Right renal pelvis (tissue), 4 donors: ENCODE measurements at places on chromosomes 6 and 20. TPM values are rescaled to one million over a fixed set of nuclear protein-coding genes. Genes with fewer than 3 reads are reported as not detected.

DNA sequence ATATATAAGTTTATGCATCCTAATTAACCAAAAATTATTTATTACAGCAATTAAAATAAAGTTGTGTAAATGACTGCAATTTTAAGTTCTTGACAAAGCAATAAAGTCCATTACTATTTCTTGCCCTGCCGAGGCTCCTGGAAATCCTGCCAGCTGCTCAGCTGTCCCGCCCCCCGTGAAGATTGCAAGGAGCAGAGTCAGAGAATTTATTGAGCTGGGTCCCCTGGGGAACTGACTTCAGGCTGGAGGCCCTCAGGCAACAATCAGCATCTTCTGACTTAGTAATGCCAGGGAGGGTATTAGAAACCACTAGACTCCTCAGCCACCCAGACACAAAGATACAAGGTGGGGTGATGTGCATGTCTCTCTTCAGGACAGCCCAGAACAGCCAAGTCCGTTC is 92.3 kb downstream of the EDN3 start:
- no peak for DNase-seq

AK9 gene
- 14.5 TPM for polyA plus RNA-seq

GRCh38 chr6:149431905-149432775 is 32.1 kb downstream of the SUMO4 start:
- peak; percentile 73 for DNase-seq

GRCh38 chr6:55775029-55775318 is 100.4 kb downstream of the BMP5 start:
- DNase-seq = no peak

DNA sequence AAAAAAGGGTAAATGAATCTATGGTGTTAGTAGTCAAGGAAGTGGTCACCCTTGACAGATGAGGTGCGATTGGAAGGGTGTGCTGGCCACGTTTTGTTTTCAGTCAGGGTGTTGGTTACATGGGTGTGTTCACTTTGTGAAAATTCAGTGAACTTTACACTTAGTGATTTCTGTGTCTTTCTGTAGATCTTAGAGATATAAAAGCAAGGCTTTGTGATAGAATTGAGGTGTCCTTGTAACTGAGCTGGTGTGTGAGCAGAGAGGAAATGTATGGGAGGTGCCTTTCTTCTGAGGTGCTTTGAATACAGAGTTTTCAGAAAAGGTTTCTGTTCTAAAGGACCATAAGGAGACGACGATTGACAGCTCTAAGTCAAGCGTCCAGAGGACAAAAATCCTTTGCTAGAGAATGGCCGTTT is 90.5 kb downstream of the SAMD3 start:
- DNase-seq = no peak

DNA sequence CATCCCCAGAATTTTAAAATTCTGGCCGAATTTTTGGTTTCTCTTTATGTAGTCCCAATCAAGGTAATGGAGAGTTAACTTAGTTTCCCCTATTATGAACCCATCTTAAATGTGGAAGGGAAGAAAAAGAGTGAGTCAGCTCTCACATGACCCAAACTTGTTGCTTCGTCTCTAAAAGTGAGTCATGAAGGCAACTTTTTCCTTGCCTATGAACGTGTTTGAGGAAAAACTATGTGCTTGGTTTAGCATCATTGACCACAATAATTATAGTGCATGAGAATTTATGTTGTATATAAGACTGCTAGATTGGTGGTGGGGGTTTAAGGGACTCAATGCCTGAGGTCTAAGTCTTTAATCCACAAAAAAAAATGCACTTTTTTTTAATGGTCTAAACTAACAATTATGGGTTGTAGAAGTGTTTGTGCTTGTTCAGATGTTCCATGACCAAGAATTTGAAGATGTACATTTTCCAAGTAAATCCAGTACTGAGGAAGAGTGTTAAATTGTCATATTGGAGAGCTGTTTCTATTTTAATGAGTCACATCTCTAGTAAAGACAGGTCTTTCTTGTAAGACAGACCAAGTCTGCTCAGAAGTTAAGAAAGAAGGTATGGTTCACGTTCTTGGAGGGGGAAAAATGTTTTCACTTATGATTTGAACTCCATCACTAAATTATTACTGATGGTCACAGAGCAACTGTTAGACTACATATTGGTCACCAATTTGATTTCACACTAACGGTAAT is 409.9 kb upstream of the MARCKS start:
- no peak for DNase-seq

C20orf204 gene
- 1.1 TPM for polyA plus RNA-seq

- no peak for DNase-seq
Measured at GRCh38 chr6:138594758-138595140, 95.5 kb upstream of the NHSL1 start.

- DNase-seq = no peak
Measured at GRCh38 chr6:123875784-123876183, 72.1 kb downstream of the NKAIN2 start.

DNA sequence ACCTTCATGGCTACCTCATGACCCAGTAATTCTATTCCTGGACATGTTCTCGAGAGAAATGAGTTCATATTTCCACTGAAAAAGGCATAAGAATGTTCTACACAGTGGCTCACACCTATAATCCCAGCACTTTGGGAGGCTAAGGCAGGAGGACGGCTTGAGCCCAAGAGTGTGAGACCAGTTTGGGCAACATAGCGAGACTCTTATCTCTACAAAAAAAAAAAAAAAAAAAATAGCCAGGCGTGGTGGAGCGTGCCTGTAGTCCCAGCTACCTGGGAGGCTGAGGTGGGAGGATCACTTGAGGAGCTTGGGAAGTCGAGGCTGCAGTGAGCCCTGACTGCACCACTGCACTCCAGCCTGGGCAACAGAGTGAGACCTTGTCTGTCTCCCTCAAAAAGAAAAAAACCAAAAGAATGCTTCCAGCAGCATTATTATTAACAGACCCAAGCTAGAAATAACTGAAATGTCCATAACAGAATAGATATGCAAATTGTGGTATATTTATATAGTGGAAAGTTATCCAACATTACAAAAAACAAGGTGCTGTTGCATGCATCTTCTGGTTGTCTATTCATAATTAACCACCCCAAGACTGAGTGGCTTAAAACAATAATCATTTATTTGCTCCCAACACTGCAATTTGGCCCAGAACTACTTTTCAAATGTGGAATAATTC is 9.4 kb upstream of the RAB44 start:
- DNase-seq = no peak

DNA sequence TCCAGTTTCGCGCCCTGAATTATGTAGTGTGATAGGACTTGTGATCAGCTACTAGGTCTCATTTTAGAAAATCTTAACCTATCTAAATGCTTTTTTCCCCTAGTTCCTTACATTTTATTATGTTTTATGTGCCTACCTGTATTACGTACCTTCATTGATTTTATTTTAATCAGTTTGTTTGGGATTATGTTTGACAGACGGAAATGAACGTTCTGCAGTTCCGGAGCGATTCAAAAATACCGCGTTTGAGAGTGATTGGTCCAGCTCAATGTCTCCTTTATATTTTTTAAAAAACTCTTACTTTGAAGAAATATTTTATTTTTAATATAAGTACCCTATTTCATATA is 114.3 kb upstream of the BTN3A2 start:
- no peak for DNase-seq

GRCh38 chr20:63264519-63264918 is 8.1 kb upstream of the ARFGAP1 start:
- no peak for DNase-seq

OPRM1 gene
- polyA plus RNA-seq = not detected

KHDC1L gene
- 0.34 TPM for polyA plus RNA-seq

GRCh38 chr6:8589941-8590729 is 154.8 kb upstream of the SLC35B3 start:
- peak; percentile 13 for DNase-seq

GRCh38 chr20:20463933-20464374 is 96.0 kb downstream of the INSM1 start:
- DNase-seq = no peak

OR2J3 gene
- not detected for polyA plus RNA-seq

- DNase-seq = peak; percentile 44
Measured at GRCh38 chr6:154509421-154510143, 903 bp downstream of the CNKSR3 start.

- no peak for DNase-seq
Measured at GRCh38 chr20:62484478-62484877, 8.7 kb upstream of the GATA5 start.

- DNase-seq = no peak
Measured at GRCh38 chr6:26401389-26401986, 587 bp upstream of the BTN3A1 start.
